Activated CD8-positive, alpha-beta T cell treated with anti-CD3 and anti-CD28 coated beads for 36 hours (primary cell): ENCODE measurements at places on chromosomes 1 and 21. TPM values are rescaled to one million over a fixed set of nuclear protein-coding genes. Genes with fewer than 3 reads are reported as not detected.

HSD3B1 gene
- not detected for total RNA-seq

METTL13 gene
- total RNA-seq = 46.6 TPM

SLC35F3 gene
- total RNA-seq = 3.1 TPM

HFM1 gene
- not detected for total RNA-seq

CGN gene
- total RNA-seq = 1.9 TPM

RAB42 gene
- not detected for total RNA-seq

KCNK2 gene
- total RNA-seq = not detected

- H3K27ac ChIP-seq = no peak overlapping the region
- no peaks in the 10 kb centered on the region for H3K36me3 ChIP-seq
- H3K4me1 ChIP-seq = no peaks in the 10 kb centered on the region
- H3K27me3 ChIP-seq = no peaks in the 10 kb centered on the region
- no peak overlapping the region for H3K4me3 ChIP-seq
- DNase-seq = peak; percentile 77
Measured at GRCh38 chr21:35840197-35840799, 220.0 kb downstream of the SETD4 start.

DNA sequence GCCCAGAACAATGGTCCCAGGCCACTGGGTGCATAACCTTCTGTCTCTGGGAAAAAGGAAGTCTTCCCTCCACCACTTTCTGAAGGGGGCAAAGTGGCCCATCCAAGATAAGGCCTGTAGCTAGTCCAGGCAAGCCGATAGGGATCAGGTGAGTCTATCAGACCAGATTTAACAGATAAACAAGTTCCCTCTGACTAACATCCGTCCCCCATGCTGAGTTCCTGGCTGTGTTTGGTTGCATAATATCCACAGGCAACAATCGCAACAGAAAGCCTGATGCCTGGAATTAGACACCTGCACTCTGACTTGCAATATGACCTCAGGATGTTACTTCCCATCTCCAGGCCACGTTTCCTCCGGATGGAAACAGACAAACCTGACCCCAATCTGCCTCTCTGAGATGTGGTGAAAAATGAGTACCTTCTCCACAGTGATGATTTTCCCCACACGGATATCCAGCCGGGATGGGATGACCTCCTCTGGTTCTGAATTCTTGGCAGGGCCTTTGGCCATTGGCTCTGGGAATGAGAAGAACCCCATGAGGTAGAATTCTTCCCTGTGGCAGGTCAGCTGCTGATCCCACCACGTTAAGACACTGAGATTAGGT lies 36.4 kb downstream of the YARS1 start:
- DNase-seq = no peak
- no peak overlapping the region for H3K4me3 ChIP-seq
- no peak overlapping the region for H3K27ac ChIP-seq
- H3K36me3 ChIP-seq = peaks cover 57% of the 10 kb centered on the region
- peaks cover 4% of the 10 kb centered on the region for H3K4me1 ChIP-seq

DNA sequence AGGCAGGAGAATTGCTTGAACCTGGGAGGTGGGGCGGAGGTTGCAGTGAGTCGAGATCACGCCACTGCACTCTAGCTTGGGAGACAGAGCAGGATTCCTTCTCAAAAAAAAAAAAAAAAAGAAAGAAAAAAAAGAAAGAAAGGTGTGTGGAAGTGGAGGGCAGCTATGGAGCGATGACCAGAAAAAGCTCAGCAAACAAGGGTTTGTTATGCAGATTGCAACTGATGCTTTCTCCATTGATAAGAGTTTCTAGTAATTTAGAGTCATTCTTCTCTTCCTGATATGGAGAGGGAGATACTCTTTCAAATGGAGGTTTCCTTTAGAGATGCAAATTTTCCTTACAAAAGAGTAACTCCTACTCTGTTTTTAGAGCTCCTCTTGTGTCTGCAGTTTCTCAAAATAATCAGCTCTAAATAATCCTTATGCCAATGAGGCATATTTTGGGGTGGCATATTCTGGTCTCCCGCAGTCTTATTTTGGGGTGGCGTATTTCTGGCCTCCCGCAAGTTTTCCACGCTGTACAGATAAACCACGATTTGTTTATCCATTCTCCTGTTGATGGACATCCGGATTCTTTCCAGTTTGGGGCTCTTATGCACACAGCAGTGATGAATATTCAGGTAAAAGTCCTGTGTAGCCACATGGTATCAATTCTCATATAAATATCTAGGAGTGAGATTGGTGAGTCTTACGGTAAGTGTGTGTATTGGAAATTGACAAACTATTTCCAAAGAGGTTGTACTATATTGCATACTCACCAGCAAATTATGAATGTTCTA lies 30.7 kb upstream of the RCC2 start:
- H3K27ac ChIP-seq = no peak overlapping the region
- H3K27me3 ChIP-seq = no peaks in the 10 kb centered on the region
- no peak overlapping the region for H3K4me3 ChIP-seq
- H3K4me1 ChIP-seq = no peaks in the 10 kb centered on the region
- no peak for DNase-seq

GRCh38 chr1:225879521-225880221 lies 2.5 kb downstream of the TMEM63A start:
- peak overlapping the region; percentile 76 for H3K4me3 ChIP-seq
- peaks cover 67% of the 10 kb centered on the region for H3K4me1 ChIP-seq
- H3K36me3 ChIP-seq = peaks cover 20% of the 10 kb centered on the region
- DNase-seq = no peak
- no peaks in the 10 kb centered on the region for H3K27me3 ChIP-seq
- H3K27ac ChIP-seq = peak overlapping the region; percentile 68

DNA sequence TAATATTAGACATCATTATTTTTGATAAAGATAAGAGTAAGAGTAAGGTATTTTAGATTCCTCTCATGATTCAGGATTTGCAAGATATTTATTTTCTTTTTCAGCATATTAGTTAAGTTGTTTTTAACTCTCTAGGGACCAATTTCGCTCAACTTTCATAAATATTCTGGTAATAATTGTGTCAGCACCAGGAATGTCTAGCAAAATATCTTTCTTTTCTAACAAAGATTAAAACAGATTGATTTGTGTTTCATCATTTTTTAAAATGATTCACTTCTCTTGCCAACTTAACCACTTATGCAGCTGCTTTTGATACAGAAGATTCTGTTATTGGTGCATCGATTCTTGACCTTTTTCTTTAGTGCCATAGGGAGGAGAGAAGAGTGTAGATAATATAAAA lies 172.8 kb upstream of the PTGFR start:
- H3K36me3 ChIP-seq = no peaks in the 10 kb centered on the region
- no peaks in the 10 kb centered on the region for H3K4me1 ChIP-seq
- no peak for DNase-seq
- H3K4me3 ChIP-seq = no peak overlapping the region
- no peak overlapping the region for H3K27ac ChIP-seq

DNA sequence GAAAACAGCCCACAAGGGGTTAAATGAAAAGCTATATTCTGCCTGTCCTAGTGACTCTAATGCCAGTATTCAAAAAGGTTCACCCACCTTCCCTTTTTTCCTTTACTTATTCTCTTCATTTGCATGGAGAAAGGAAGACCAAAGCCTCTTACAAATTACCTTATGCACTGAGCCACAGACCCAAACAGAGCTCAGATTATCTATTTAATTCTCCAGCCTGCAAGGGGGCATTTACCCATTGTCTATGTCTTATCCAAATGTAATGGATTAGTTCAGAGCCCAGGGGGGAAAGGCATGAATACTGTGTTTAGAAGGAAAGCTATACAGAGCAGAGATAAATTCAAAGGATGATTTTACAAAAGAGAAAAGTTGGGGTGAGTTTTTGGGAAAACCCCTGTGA lies 388.5 kb downstream of the OMA1 start:
- H3K36me3 ChIP-seq = no peaks in the 10 kb centered on the region
- H3K27ac ChIP-seq = no peak overlapping the region
- no peaks in the 10 kb centered on the region for H3K4me1 ChIP-seq
- no peak overlapping the region for H3K4me3 ChIP-seq

DNA sequence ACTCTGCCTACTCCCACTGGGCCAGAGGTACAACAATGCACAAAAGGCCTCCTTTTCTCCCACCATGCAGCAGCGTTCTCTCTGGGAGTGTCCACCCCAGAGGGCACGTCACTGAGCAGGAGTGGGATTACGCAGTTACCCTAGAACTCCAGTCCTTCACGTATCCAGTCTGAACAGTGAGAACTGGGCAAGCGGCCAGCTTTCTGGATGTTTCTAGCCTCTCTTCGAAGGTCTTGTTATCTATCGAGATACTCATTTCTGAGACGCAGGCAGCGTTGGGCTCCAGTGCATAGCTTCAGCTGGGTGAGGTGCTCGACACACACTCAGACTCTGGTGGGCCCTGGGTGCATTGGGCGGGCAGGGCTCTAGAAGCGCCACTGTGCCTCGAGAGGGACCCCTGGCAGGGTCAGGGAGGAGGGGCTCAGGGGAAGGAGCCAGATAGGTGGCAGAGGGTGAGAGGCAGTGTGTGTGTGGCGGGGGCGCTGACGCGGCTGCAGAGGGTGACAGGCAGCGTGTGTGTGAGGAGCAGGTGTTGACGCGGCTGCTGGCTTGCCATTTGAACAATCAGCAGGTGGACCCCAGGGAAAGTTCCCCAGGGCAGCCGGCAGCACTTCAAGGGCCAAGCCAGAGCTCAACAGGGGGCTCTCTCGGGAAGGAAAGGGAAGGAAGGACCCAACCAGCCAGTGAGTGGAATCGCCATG lies 27.9 kb downstream of the PRDM15 start:
- no peaks in the 10 kb centered on the region for H3K27me3 ChIP-seq
- peaks cover 14% of the 10 kb centered on the region for H3K36me3 ChIP-seq
- H3K4me1 ChIP-seq = no peaks in the 10 kb centered on the region
- no peak for DNase-seq
- H3K27ac ChIP-seq = no peak overlapping the region
- H3K4me3 ChIP-seq = no peak overlapping the region

DNA sequence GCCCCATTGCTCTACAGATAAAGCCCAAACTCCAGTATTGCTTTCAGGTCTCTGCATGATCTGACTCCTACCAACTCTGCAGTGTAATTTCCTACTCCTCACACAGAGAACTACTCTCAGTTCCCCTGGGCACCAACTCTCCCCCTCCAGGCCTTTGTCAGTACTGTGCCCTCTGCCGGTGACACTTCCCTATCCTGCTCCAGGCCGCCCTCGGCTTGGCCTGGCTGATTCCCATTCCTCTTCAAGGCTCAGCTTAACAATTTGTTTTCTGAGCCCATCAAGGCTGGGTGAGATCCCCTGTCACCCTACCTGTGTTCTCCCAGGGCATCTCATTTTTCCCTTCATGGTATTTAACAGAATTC lies 2.6 kb downstream of the SLAMF8 start:
- peaks cover 53% of the 10 kb centered on the region for H3K4me1 ChIP-seq
- DNase-seq = no peak
- H3K36me3 ChIP-seq = peaks cover 3% of the 10 kb centered on the region
- no peak overlapping the region for H3K27ac ChIP-seq
- no peaks in the 10 kb centered on the region for H3K27me3 ChIP-seq
- no peak overlapping the region for H3K4me3 ChIP-seq

DNA sequence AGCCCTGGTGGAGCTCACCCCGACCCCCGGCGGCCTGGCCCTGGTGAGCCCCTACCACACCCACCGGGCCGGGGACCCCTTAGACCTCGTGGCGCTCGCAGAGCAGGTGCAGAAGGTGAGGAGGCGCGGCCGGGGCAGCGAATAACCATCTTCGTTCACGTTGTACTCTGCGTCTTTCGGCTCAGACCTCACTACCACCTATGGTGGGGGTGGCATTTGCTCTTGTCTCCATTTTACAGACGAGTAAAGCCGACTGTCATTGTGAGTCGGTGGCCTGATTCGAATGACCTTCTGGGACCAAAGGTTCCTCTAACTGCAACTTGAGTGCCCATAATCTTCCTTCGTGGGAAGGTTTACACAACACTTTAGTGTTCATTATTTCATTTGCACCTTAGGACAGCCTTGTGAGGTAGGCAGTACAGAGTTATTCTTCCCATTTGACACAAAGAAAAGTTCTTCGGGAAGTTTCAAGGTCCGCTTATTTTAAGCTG lies 506 bp downstream of the C1orf50 start:
- H3K4me1 ChIP-seq = peaks cover 26% of the 10 kb centered on the region
- no peak for DNase-seq
- peaks cover 17% of the 10 kb centered on the region for H3K36me3 ChIP-seq
- H3K27ac ChIP-seq = peak overlapping the region; percentile 91
- H3K4me3 ChIP-seq = no peak overlapping the region

DNA sequence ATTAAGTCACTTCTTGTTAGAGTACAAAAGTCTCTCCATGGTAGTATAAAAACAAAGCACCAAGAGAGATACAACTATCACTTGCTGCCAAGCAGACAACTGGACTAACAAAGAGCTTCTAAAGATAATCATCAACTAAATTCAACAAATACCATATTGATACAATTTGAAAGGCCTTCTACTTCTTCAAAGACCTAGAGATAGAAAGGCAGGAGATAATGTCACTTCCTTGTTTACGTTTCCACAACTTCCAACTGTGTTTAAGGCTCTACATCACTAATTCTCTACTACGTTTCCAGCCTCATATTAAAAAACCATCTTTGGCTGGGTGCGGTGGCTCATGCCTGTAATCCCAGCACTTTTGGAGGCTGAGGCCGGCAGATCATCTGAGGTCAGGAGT lies 104.5 kb downstream of the ASH1L start:
- H3K27me3 ChIP-seq = no peaks in the 10 kb centered on the region
- H3K4me1 ChIP-seq = peaks cover 15% of the 10 kb centered on the region
- no peak for DNase-seq
- H3K36me3 ChIP-seq = peaks cover 21% of the 10 kb centered on the region

DNA sequence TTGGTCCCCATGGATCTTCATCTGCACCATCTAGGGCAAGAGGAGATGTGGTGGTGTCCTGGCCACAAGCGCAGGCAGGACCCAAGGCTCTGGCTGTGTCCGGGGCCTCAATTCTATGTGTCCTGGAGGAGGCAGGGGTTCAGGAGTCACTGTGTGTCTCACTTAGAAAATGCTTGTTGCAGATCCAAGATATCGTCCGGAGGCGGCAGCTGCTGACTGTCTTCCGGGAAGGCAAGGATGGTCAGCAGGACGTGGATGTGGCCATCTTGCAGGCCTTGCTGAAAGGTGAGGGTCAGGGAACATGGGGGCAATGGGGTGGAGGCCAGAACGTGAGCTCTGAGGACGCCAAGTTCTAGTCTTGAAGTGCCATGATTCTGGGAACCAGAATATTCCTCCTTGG lies 29.1 kb downstream of the TRPM2 start:
- H3K4me3 ChIP-seq = no peak overlapping the region
- no peak overlapping the region for H3K27ac ChIP-seq
- no peaks in the 10 kb centered on the region for H3K27me3 ChIP-seq
- peaks cover 19% of the 10 kb centered on the region for H3K36me3 ChIP-seq
- no peaks in the 10 kb centered on the region for H3K4me1 ChIP-seq
- no peak for DNase-seq

- DNase-seq = no peak
- no peaks in the 10 kb centered on the region for H3K27me3 ChIP-seq
- H3K36me3 ChIP-seq = peaks cover 5% of the 10 kb centered on the region
- H3K4me1 ChIP-seq = peaks cover 24% of the 10 kb centered on the region
- peak overlapping the region; percentile 87 for H3K4me3 ChIP-seq
- H3K27ac ChIP-seq = peak overlapping the region; percentile 91
Measured at GRCh38 chr21:41425588-41425953, 468 bp upstream of the MX1 start.

DNA sequence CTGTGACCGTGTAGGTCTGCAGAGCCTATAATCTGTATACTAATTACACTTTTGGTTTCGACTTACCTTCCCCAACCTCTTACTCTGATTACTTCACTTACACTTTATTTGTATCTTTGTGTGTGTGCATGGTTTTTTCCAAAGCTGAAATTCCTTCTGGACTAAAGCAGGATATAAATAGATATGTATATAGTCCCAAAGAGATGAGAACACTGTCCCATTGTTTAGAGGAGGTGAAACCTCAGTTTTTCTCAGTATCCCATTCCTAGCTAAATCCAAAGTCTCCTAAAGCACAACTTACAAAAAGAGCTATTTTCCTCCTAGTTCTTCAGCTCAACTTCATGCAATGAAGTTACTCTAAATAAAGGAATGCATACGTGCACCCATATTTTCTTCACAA lies 442.2 kb downstream of the SMYD3 start:
- no peak overlapping the region for H3K27ac ChIP-seq
- peaks cover 10% of the 10 kb centered on the region for H3K4me1 ChIP-seq
- DNase-seq = no peak
- no peak overlapping the region for H3K4me3 ChIP-seq
